ENCODE measurements at places on chromosomes 6 and 20. TPM values are rescaled to one million over a fixed set of nuclear protein-coding genes. Genes with fewer than 3 reads are reported as not detected.

GRCh38 chr20:32149566-32150170, 40.2 kb downstream of the TM9SF4 start:
- DNase-seq: no peak

DNA sequence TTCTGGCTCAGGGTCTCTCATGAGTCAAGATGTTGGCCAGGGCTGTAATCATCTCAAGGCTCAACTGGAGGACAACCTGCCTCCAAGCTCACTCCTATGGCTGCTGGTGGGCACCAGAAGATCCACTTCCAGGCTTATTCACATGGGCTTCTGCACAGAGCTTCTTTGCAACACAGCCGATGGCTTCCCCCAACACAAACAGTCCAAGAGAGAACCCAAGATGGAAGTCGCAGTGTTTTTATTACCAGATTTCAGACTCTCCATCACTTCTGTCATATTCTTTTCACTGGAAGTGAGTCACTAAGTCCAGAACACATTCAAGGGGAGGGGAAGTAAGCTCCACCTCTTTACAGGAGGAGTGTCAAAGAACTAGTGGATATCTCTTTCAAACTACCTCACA, 75.5 kb downstream of the CD164 start:
- no peak for DNase-seq

DNA sequence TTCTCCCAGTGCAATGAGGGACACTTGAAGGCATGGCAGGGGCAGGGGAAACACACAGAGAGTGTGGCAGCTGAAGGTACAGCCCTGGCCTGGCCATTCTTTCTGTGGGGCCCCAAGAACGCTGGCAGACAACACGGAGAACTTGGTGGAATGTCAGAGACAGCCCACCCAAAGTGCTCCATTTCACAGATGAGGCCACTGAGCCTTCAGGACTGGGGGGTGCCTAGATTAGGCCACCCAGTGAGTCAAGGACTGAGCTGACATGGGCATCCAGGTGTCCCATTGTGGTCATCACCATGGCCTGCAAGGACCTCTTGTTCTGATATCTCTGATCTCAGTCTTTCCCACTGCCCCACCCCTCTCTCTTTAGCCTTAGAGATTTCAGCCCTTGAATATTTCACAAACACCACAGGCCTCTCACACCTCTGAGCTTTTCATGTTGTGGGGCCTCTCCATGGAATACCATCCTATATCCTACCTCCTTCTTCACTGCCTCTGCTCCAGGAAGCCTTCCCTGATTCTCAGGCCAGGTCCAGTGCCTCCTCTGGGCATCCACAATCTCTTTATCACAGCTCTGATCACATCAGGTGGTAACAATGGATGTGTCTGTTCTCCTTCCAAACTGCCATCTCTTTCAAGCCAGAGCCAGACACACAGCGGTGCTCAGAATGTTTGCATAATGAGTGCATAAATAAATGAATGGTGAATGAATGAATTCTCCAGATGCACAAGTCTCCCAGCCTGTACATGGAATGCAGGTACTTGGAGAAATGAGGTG, 2.0 kb upstream of the RSPO4 start:
- no peak for DNase-seq

DNA sequence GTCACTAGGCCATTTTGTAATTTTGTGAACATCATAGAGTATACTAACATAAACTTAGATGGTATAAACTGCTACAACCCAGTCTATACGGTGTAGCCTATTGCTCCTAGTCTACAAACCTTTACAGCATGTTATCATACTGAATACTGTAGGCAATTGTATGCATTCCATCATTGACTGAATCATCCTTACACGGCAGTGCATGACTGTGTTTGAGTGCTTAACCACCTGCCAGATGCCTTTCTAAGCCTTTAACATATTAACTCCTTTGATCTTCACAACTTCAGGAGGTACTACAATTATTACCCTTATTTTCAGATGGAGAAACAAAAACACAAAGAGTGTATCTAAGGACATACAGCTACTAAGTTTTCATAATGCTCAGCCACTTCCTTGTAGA, 14.0 kb downstream of the DPPA5 start:
- no peak for DNase-seq

BCAS1 gene
- total RNA-seq: 78.3 TPM

DNA sequence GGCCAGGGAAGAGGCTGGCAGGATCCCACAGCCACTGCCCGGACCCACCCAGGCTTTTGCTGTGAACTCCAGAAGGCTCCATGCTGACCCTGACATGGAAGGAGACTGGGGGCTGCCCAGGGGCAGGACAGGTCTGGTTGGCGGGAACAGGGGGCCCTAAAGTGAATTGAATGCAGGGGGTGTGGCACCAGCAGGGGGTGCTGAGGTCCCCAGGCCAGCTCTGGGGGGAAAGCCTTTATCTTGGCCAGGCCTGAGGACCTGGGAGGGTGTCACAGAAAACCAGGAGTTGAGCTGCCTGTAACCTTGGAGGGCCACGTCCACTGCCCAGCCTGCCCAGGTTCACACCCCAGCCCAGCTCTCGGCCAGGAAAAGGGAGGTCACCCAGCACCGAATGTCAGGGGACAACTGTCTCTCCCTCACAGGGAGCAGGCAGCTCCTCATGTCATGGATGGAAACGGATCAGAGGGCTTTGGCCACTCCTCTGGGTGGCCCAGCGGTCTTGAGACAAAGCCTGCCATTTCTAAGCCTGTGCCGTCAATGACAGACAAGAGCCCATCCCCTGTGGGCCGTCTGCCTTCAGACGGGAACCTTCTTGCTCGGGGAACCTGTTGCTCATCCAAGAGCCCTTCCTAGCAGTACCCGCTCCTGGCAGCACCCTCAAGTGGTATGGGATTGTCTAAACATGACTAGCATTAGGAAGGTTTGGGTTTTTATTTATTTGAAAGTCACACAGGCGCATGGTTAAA, 2.9 kb upstream of the YTHDF1 start:
- DNase-seq: no peak

DNA sequence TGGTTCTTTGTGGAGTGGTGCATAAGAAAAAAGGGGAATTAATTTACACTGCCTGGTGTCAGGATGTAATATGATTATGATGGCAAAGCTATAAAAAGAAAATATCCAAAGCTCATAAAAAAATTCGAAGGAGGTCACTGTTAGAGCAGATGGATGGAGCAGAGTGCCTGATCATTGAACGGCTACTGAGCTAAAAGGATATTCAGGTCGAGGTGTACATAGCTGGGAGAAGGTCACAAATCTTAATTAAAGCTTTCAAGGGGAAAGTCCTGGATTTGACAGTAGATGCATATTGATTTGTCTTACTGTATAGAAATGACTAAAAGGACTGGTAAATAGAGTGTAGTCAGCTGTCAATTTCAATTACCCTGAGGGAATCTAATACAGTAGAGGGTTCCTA, 84.4 kb downstream of the PKIB start:
- no peak for DNase-seq

DNA sequence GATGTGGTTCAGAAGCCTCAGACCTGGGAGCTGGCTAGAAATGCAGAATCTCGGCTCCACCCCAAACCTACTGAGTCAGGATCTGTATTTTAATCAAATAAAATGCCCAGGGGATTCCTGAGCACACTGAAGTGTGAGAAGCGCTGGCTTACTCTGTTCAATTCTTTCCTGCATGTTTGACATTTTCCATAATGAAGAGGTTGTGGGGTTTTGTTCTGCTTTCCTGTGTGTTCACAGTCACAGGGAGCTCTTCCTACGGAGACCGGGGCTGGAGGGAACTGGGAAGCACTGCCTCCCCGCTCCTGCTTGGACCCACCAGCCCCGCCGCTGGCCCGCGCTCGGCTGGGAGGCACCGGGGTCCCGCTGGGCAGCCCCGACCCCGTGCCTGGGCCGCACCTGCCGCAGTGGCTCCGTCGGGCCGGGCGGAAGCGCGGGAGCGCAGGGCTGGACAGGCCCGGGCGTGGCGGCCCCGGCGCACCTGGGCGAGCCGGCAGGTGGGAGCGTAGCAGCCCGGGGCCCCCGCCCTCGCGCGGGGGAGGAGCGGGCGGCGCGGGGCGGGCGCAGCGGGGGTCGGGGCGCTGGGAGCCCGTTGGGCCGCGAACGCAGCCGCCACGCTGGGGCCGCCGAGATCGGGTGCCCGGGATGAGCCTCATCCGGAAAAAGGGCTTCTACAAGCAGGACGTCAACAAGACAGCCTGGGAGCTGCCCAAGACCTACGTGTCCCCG, at the start of gene MAPK13:
Gene MAPK13 (plus strand): TSS at position 573 of the 726 bp plus-strand sequence. CDS start 70 bp downstream, at position 643.
- DNase-seq: no peak

FAM50B gene
- 26.1 TPM for total RNA-seq

DNA sequence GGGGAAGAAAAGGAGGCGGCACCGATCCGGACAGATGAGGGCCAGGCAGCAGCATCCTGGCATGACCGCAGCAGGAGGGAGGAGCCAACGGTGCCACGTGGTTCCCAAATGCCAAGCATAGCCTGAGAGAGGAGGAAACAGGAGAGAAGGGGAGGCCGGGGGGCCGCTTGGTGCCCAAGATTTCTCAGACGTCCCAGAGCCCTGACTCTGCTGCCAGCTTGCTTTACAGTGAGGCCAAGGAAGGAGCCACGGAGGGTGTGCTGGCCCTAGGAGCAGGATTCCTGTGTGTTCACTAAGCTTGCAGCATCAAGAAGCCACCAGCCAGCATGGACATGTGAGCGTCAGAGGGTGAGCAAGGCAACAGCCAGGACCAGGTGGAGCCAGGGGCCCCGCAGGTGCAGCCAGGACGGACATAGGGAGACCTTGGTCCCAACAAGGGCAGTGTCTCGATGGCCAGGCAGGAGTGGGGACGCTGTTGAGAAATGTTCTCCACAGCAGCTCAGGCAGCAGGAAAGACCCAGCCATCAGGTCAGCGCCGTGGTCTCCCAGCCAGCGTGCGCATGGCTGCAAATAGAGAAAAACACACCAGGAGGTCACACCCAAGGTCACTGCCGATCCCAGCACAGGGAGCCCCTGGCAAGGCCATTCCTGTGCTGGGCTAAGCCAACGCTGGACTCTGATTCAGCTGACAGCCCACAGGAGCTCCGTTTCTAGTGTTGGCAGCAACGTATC, 143.7 kb downstream of the DLL1 start:
- DNase-seq: peak; percentile 71

FAM210B gene
- 20.4 TPM for total RNA-seq
